ENCODE measurements at places on chromosomes 13 and 19.

GRCh38 chr19:6728346-6728745, 7.9 kb upstream of the C3 start:
- DNase-seq = no peak
- no peak overlapping the region for H3K4me3 ChIP-seq
- peaks cover 4% of the 10 kb centered on the region for H3K36me3 ChIP-seq
- H3K27ac ChIP-seq = no peak overlapping the region

DNA sequence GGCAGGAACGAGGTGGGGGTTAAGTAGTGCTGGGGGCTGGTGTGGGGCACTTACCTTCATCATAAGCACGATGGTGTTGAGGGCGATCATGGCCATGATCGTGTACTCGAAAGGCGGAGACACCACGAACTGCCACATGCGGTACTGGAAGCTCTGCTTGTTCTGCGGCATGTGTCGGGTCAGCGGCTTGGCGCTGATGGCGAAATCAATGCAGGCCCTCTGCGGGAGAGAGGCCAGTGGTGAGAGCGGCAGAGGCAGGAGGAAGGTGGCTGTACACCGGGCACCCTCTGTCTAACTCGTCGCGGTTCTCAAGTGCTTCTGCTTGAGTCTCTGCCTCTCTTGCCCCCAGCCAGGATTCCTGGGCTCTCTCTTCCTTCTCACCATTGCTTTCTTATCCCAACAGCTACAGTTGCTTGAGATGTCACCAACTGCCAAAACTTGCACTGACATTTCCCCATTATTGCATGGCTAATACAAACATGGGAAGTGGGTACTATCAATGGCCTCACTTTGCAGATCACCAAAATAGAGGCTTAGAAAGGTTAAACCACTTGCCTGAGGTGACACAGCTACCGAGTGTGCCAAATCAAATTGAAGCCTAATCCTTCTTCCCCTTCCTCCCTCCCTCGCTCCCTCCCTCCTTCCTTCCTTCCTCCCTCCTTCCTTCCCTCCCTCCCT, 105.0 kb downstream of the IER2 start:
- no peak for DNase-seq
- no peak overlapping the region for H3K4me3 ChIP-seq
- no peaks in the 10 kb centered on the region for H3K4me1 ChIP-seq
- H3K27me3 ChIP-seq = peaks cover 37% of the 10 kb centered on the region
- no peaks in the 10 kb centered on the region for H3K36me3 ChIP-seq

- DNase-seq = no peak
- H3K4me3 ChIP-seq = no peak overlapping the region
- no peaks in the 10 kb centered on the region for H3K4me1 ChIP-seq
- H3K27ac ChIP-seq = no peak overlapping the region
Measured at GRCh38 chr19:28264556-28264955, 948.4 kb downstream of the UQCRFS1 start.

- H3K36me3 ChIP-seq = peaks cover 20% of the 10 kb centered on the region
- H3K27me3 ChIP-seq = no peaks in the 10 kb centered on the region
- peaks cover 50% of the 10 kb centered on the region for H3K4me1 ChIP-seq
Measured at GRCh38 chr19:49677901-49678674, 1.0 kb downstream of the PRMT1 start.

DNA sequence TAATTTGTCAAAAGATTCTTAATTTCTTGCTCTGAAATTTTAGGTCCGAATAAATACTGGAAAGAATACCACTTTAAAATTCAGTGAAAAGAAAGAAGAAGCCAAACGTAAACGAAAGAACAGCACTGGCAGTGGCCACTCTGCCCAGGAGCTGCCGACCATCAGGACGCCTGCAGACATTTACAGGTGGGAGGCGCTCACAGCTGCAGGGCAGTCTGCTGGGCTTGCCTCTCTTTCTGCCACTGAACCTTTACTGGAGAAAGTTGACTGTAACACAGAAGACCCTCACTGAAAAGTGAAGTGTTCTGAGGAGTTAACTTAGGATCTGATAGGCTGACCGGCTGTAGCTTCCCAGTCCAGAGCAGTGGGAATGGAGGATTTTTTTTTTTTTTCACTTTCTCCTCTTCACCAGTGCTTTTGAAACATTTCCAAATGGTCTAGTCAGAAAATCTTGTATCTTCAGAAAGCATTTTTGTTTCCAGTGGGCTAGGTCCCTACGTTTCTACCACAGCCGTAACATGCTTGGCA, 69.1 kb downstream of the URI1 start:
- H3K27ac ChIP-seq = no peak overlapping the region
- H3K4me1 ChIP-seq = peaks cover 12% of the 10 kb centered on the region

DNA sequence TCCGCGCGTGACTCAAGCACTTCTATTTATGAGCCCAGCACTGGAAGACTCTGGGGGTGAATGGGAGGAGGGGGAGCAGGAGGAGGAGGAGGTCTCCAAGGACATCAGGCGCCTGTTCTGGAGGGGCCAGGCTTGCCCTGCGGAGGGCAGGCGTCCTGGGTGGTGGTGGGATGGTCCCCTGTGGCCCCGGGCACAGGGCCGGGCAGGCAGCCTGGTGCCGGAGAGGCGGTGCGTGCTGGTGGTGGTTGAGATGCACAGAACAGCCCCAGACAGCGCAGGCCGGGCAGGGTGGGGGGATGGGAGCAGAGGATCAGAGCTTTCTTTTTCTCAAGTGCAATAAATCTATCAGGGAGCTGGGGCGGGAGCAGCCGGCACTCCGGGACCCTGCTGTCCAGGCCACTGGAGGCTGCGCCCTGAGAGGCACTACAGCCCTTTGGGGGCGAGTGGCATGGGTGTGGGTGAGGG, 14.0 kb downstream of the NKPD1 start:
- peaks cover 13% of the 10 kb centered on the region for H3K4me1 ChIP-seq
- no peak overlapping the region for H3K27ac ChIP-seq
- DNase-seq = no peak
- no peak overlapping the region for H3K4me3 ChIP-seq
- H3K27me3 ChIP-seq = no peaks in the 10 kb centered on the region

GRCh38 chr13:93689333-93689732, 462.7 kb downstream of the GPC6 start:
- H3K4me3 ChIP-seq = no peak overlapping the region
- no peak overlapping the region for H3K27ac ChIP-seq

DNA sequence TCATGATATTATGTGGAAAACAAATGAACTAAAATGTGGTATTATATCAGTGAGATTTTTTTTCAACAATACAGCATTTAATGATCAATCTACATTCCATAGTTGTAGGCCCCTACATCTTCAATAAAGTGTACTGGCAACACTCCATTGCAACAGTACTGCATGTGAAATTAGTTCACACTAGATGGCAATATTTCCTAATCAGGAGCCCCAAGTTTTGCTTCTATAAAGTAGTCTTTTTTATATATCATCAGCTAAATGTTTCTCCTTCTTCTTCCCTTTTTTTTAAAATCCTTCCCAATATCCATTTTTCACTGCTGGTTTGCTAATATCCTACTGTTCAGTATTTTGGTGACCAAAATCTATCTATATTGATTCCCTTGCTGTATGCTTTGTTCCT, 528.3 kb upstream of the ATXN8OS start:
- no peaks in the 10 kb centered on the region for H3K4me1 ChIP-seq
- no peak overlapping the region for H3K4me3 ChIP-seq

GRCh38 chr19:29379257-29380021, 146.4 kb upstream of the VSTM2B start:
- H3K36me3 ChIP-seq = no peaks in the 10 kb centered on the region
- H3K4me3 ChIP-seq = no peak overlapping the region
- no peak for DNase-seq
- H3K27me3 ChIP-seq = no peaks in the 10 kb centered on the region
- no peaks in the 10 kb centered on the region for H3K4me1 ChIP-seq
- H3K27ac ChIP-seq = no peak overlapping the region

GRCh38 chr13:73198991-73199411, 140.2 kb downstream of the KLF5 start:
- H3K4me3 ChIP-seq = no peak overlapping the region
- no peaks in the 10 kb centered on the region for H3K4me1 ChIP-seq
- H3K27me3 ChIP-seq = peaks cover 17% of the 10 kb centered on the region
- H3K27ac ChIP-seq = no peak overlapping the region
- no peaks in the 10 kb centered on the region for H3K36me3 ChIP-seq
- DNase-seq = no peak

DNA sequence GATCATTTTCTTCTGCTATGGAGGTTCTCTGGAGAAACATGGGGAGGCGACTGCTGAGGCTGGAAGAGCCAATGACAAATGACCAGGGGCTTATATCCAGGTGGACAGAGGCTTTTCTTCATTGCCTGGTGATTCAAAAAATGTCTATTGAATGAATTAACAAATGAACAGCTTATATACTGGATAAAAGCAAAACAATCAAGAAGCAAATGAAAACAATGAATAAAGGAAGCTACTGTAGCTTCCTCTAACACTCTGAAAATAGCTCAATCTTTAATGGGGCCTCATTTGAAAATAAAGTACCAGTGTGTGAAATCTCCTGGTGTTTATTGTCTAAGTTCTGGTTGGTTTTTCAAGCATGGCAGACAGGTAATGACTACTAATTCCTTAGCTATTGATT, 167.5 kb upstream of the TMTC4 start:
- H3K4me1 ChIP-seq = no peaks in the 10 kb centered on the region
- peaks cover 11% of the 10 kb centered on the region for H3K27me3 ChIP-seq
- no peaks in the 10 kb centered on the region for H3K36me3 ChIP-seq
- no peak for DNase-seq
- H3K27ac ChIP-seq = no peak overlapping the region

DNA sequence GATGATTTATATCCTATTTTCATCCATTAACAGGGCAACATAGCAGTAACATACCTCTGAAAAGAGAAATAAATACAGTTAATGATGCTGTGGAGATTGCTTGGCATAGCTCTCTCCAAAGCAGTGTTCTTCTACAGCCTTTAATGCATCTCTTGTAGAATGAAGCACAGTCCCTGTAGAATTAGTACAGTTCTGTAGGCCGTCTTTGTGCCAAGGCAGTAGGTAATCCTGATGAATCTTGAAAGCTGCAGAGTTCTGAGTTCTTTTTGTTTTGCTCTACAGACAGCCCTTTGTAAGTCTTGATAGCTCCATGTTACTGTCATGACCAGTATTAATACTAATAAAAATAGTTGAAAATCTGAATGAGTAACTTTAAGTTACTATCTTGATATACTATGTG, 184.2 kb downstream of the MAB21L1 start:
- no peak overlapping the region for H3K27ac ChIP-seq
- H3K27me3 ChIP-seq = no peaks in the 10 kb centered on the region

- no peaks in the 10 kb centered on the region for H3K4me1 ChIP-seq
- DNase-seq = no peak
- no peaks in the 10 kb centered on the region for H3K36me3 ChIP-seq
- peaks cover 5% of the 10 kb centered on the region for H3K27me3 ChIP-seq
- no peak overlapping the region for H3K4me3 ChIP-seq
Measured at GRCh38 chr13:59487883-59488282, 675.8 kb downstream of the DIAPH3 start.

All from activated T-cell treated with anti-CD3 and anti-CD28 coated beads, Interleukin-2, amount 50 U/mL, for 72 hours (primary cell).